ENCODE measurements at places on chromosomes 12 and 14.

GRCh38 chr12:116609319-116610114 lies 50.3 kb downstream of the MAP1LC3B2 start:
- peak; percentile 39 for DNase-seq

DNA sequence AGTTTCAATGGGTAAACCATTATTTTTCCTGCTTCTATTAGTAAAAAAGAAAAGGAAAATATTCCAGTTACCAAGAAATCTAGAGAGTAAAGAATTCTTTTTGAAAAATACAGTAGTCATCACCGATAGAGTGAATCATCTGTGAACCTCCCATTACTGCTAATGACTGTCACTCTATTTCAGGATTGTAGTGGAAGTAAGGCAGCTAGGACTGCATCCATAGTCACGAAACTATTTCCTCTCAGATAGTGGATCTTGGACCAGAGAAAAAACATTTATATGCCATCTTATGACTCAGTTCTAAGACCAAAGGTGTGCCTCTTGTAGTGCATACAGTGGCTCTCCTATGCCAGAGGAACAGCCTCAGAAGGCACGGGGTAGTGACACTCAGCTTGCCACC lies 173.9 kb upstream of the PLEKHA5 start:
- no peak for DNase-seq

DNA sequence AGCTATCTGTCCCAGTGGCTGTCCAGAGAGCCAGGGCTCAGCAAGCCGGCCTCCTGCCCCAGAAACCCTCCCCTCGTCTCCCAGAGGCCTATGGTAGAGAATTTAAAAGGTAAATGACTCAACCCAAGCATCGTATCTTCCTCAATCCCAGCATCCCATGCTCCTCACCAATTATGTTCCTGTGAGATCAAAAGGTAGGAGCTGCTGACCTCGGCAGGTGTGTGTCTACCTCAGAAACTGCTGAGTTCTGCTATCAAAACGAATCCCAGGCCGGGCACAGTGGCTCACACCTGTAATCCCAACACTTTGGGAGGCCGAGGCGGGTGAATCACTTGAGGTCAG lies 49.3 kb downstream of the FOXN3 start:
- no peak for DNase-seq

DNA sequence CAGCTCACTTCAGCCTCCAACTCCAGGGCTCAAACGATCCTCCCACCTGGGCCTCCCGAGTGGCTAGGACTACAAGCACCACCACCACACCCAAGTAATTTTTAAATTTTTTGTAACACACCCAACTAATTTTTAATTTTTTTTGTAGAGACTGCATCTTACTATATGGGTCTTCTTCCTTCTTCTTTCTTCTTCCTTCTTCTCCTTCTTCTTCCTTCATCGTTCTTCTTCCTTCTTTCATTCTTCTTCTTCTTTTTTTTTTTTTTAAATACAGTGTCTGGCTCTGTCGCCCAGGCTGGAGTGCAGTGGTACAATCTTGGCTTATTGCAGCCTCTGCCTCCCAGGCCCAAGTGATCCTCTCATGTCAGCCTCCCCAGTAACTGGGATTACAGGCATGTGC lies 965 bp upstream of the CREBL2 start:
- DNase-seq = no peak

GRCh38 chr14:31943861-31944255 lies 133.2 kb upstream of the ARHGAP5 start:
- DNase-seq = no peak

Data from iPS-NIHi11 (cell line).